Activated CD8-positive, alpha-beta memory T cell treated with anti-CD3 and anti-CD28 coated beads, Interleukin-2, amount 50 U/mL, for 48 hours (primary cell): ENCODE measurements at places on chromosomes 2 and 18.
A peak's percentile ranks its signal among the peaks of the same experiment; 100 is the strongest.

DNA sequence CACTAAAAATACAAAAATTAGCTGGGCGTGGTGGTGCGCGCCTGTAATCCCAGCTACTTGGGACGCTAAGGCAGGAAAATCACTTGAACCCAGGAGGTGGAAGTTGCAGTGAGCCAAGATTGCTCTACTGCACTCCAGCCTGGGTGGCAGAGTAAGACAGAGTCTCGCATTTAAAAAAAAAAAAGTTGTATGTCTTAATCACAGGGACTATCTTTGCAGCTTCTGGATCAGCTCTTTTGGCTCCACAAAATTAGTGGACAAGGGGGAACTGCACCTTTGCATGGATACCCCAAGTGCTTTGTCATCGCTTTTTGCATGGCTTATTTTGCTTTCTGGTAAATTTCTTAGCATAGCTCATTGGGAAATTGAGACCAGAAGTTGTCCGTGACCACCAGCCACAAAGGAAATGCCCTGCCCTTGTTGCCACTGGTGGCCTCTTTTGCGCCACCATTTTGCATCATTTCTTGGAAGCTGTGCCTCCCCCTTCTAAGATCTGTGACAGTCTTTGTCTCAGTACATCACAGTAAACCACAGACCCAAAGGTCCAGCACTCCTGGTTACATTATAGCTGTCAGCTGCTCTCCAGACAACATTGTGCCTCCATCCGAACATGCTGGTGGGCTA is 43.9 kb upstream of the PCBP1 start:
- DNase-seq, result peak; percentile 56

GRCh38 chr18:29556070-29556469 is 1379.1 kb upstream of the CDH2 start:
- no peak for DNase-seq

DNA sequence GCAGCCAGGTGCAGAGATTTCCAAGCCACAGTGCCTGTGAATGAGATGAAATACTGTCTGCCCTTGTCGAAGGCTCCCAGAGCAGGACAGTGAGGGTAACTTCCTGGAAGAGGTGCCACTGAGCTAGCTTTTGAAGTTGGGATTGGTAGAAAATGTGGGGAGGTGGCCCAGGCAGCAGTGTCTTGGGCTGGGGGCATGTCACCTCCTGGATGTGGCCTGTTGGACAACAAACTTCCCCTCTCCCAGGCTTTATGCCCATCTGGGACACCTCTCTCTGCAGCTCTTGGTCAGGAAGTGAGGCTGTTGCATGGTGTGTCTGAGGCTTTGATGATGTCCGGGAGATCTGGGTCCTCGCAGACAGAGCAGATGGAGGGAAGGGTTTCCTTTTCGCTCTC is 151.4 kb downstream of the DYSF start:
- no peak for DNase-seq

- DNase-seq, result no peak
Measured at GRCh38 chr18:55031979-55032378, 72.7 kb upstream of the CCDC68 start.

GRCh38 chr2:2795438-2796091 is 464.5 kb upstream of the MYT1L start:
- no peak for DNase-seq

- no peak for DNase-seq
Measured at GRCh38 chr18:32243358-32243757, 53.5 kb downstream of the MEP1B start.

GRCh38 chr2:33804155-33804554 is 205.1 kb upstream of the FAM98A start:
- DNase-seq, result no peak

- peak; percentile 77 for DNase-seq
Measured at GRCh38 chr18:903701-904100, 970 bp upstream of the ADCYAP1 start.

DNA sequence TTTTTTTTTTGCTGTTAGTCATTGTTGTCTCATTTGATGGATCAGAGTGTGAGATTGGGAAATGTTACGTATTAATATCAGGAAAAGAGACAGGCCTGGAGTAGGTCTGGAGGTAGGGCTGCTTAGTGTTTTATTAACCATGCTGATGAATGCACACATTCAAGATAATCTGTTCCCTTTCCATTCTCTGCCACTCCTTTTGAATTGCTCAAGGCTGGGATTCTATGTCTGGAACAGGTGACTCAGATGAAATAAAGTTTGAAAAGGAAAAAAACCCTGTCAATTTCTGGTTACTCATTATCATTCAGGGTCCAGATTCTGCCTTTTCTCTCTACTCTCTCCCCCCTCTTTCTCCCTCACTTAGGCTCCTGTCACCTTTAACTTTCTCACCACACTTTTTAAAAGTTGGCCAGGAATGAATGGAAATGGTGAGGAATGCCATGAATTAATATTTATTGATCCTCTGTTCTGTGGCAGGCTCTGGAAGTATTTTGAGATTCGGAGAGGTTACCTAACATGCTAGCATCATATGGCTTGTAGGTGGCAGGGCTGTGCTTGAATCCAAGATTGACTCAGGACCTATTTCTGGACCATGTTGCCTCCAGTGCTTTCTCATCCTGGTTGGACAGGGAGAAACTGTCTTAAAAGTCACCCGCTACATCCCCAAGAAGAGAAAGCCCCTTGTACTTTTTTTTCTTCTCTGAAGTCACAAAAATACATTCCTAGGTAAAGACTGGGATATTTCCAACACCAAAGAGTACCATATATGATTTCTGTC is 40.2 kb downstream of the MAP4K4 start:
- DNase-seq, result no peak

- no peak for DNase-seq
Measured at GRCh38 chr2:73611867-73612266, 30.4 kb downstream of the NAT8 start.

GRCh38 chr2:50582164-50582563 is 449.8 kb downstream of the NRXN1 start:
- no peak for DNase-seq

- DNase-seq, result no peak
Measured at GRCh38 chr2:174282441-174282840, 34.1 kb upstream of the OLA1 start.
